ENCODE measurements at places on chromosomes 2 and 18. TPM values are rescaled to one million over a fixed set of nuclear protein-coding genes. Genes with fewer than 3 reads are reported as not detected.

The SERPINB13 gene
- not detected for total RNA-seq

The SCN3A gene
- under 0.01 TPM for total RNA-seq

GRCh38 chr18:49884959-49885358, 71.6 kb upstream of the ACAA2 start:
- DNase-seq: no peak

GRCh38 chr18:75752740-75753263, 325.3 kb upstream of the SMIM21 start:
- DNase-seq: no peak
